ENCODE measurements at places on chromosomes 4 and X. TPM values are rescaled to one million over a fixed set of nuclear protein-coding genes. Genes with fewer than 3 reads are reported as not detected.
A peak's percentile ranks its signal among the peaks of the same experiment; 100 is the strongest.

The POU3F4 gene
- 0.25 TPM for total RNA-seq

The LRRC66 gene
- total RNA-seq = 0.40 TPM

The TREX2 gene
- 0.40 TPM for total RNA-seq

- no peak overlapping the region for H3K4me3 ChIP-seq
- H3K36me3 ChIP-seq = no peaks in the 10 kb centered on the region
- H3K27me3 ChIP-seq = no peaks in the 10 kb centered on the region
- DNase-seq = peak; percentile 73
Observed at GRCh38 chr4:54281054-54281766, 52.1 kb downstream of the PDGFRA start.

GRCh38 chrX:68659786-68660185 lies 12.3 kb downstream of the STARD8 start:
- no peaks in the 10 kb centered on the region for H3K4me1 ChIP-seq
- peaks cover 5% of the 10 kb centered on the region for H3K27me3 ChIP-seq
- no peak for DNase-seq
- H3K4me3 ChIP-seq = no peak overlapping the region

DNA sequence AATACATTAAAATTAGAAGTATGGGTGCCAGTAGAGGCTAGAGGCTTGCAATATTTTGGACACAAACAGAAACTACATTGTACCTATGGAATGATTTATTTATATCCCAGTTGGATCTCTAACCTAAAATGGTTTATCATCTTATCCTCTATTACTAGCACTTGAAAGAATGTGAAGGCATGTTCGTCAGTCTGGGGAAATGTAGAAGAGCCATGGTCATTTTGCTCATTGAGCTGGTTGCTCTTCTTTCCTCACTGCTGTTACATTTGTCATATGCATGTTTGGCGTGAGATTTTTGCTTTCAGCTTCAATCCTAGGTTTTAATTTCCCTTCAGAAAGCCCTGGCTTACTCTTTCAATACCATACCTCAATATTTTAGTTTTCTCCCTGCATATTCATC lies 82.4 kb upstream of the MYOZ2 start:
- no peaks in the 10 kb centered on the region for H3K27me3 ChIP-seq
- H3K4me3 ChIP-seq = no peak overlapping the region
- no peaks in the 10 kb centered on the region for H3K36me3 ChIP-seq
- no peaks in the 10 kb centered on the region for H3K4me1 ChIP-seq

- DNase-seq = peak; percentile 13
- no peaks in the 10 kb centered on the region for H3K36me3 ChIP-seq
- no peaks in the 10 kb centered on the region for H3K27me3 ChIP-seq
- H3K4me1 ChIP-seq = peaks cover 9% of the 10 kb centered on the region
- no peak overlapping the region for H3K27ac ChIP-seq
- H3K4me3 ChIP-seq = no peak overlapping the region
Observed at GRCh38 chr4:81505004-81505598, 33.4 kb upstream of the RASGEF1B start.

- no peak for DNase-seq
- no peaks in the 10 kb centered on the region for H3K4me1 ChIP-seq
- no peak overlapping the region for H3K27ac ChIP-seq
- H3K27me3 ChIP-seq = no peaks in the 10 kb centered on the region
- no peaks in the 10 kb centered on the region for H3K36me3 ChIP-seq
- H3K4me3 ChIP-seq = no peak overlapping the region
Observed at GRCh38 chr4:121728066-121728465, 31.3 kb upstream of the ANXA5 start.

DNA sequence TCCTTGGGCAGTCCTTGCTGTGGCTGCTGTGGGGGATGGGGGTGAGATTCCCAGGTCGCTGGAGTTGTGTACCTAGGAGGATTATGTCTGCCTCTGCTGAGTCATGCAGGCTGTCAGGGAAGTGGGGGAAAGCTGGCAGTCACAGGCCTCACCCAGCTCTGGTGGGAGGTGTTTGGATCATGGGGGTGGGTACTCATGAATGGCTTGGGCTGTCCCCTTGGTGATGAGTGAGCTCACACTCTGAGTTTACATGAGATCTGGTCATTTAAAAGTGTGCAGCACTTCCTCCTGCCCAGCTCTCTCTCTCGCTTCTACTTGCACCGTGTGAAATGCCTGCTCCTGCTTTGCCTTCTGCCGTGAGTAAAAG lies 24.6 kb upstream of the PDLIM3 start:
- H3K4me3 ChIP-seq = no peak overlapping the region
- peak overlapping the region; percentile 18 for H3K27ac ChIP-seq
- DNase-seq = peak; percentile 88
- H3K4me1 ChIP-seq = peaks cover 12% of the 10 kb centered on the region
- no peaks in the 10 kb centered on the region for H3K36me3 ChIP-seq
- H3K27me3 ChIP-seq = no peaks in the 10 kb centered on the region

- H3K36me3 ChIP-seq = no peaks in the 10 kb centered on the region
- DNase-seq = no peak
- no peak overlapping the region for H3K27ac ChIP-seq
- no peaks in the 10 kb centered on the region for H3K27me3 ChIP-seq
- H3K4me3 ChIP-seq = no peak overlapping the region
- H3K4me1 ChIP-seq = no peaks in the 10 kb centered on the region
Observed at GRCh38 chrX:153443476-153444332, 2.2 kb downstream of the TREX2 start.

- H3K4me1 ChIP-seq = no peaks in the 10 kb centered on the region
- H3K4me3 ChIP-seq = no peak overlapping the region
Observed at GRCh38 chrX:15059474-15059873, 186.3 kb downstream of the MOSPD2 start.

DNA sequence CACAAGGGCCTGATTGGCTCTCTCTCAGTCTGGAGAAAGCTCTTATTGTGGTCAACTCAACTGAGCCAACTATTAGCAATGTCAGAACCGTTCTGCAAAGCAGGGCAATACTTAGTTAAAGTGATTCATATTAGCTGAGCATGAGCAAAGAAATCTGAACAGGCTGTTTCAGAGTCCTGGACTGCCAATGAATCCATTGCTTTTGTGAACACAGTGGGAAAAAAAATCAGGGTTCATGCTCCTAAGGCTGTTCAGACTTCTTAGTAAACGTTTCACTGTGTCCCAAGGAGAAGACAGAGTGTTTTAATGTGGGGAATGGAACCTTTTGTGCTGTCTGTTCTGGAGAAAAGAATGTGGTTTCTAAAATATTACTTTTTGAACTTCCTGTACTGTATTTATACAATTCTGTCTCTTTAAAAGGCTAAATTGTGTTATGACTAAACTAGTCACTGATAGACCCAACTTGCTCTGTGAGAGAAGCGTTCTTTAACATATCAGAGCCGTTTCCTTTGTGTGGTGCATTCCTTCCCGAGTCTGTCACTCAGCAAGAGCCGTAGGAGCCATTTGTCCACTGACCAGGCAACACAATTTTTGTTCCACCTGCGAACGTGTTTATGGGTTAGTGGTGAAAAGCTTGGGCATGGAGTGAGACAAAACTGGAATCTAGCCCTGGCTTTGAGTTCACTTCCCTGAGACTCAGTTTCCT lies 366.1 kb downstream of the FBXO8 start:
- no peak overlapping the region for H3K4me3 ChIP-seq
- no peaks in the 10 kb centered on the region for H3K4me1 ChIP-seq
- no peak overlapping the region for H3K27ac ChIP-seq
- no peaks in the 10 kb centered on the region for H3K27me3 ChIP-seq
- no peak for DNase-seq
- no peaks in the 10 kb centered on the region for H3K36me3 ChIP-seq

GRCh38 chr4:185093603-185094002 lies 49.5 kb upstream of the SLC25A4 start:
- H3K27ac ChIP-seq = no peak overlapping the region
- no peak overlapping the region for H3K4me3 ChIP-seq
- DNase-seq = no peak
- no peaks in the 10 kb centered on the region for H3K27me3 ChIP-seq

- H3K27me3 ChIP-seq = no peaks in the 10 kb centered on the region
- H3K4me1 ChIP-seq = no peaks in the 10 kb centered on the region
- no peak overlapping the region for H3K27ac ChIP-seq
- DNase-seq = no peak
Observed at GRCh38 chr4:18795794-18796193, 774.2 kb upstream of the LCORL start.
